Endothelial cell of umbilical vein (primary cell): ENCODE measurements at places on chromosomes 3 and 15.
A peak's percentile ranks its signal among the peaks of the same experiment; 100 is the strongest.

GRCh38 chr15:73941044-73941443 is 14.8 kb downstream of the LOXL1 start:
- DNase-seq: no peak

- DNase-seq: no peak
Observed at GRCh38 chr3:67809370-67809935, 155.0 kb upstream of the SUCLG2 start.

GRCh38 chr15:20386198-20386597 is 155.4 kb downstream of the GOLGA6L6 start:
- no peak for DNase-seq

- no peak for DNase-seq
Observed at GRCh38 chr3:13073326-13074005, at the start of gene IQSEC1. Gene IQSEC1 (minus strand): TSS chr3:13073429. CDS start chr3:13073014, 415 bp downstream.

- no peak for DNase-seq
Observed at GRCh38 chr3:74165211-74165610, 449.2 kb downstream of the CNTN3 start.

- DNase-seq: peak; percentile 96
Observed at GRCh38 chr3:128549283-128550112, 56.5 kb upstream of the GATA2 start.

GRCh38 chr3:82222401-82222800 is 461.0 kb upstream of the GBE1 start:
- DNase-seq: no peak

DNA sequence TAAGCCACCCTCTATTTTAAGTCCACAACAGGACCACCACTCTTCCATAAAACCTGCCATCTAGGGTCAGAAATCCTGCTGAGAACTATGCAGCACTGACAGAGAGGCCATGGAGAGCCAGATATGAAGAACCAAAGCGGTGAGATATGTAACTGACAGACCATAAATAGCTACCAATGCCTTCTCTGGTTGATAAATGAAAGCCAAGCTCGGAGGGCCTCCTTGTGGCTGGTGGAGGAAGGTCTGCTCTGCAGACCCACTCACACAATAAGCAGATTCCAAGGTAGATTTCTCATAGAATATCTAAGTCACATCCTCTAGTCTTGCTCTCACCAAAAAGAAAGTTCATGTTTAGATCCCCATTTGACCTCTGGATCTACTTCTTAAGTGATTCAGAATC is 38.9 kb downstream of the RYK start:
- DNase-seq: peak; percentile 75

GRCh38 chr3:9781978-9782603 is 10.2 kb downstream of the TADA3 start:
- no peak for DNase-seq

DNA sequence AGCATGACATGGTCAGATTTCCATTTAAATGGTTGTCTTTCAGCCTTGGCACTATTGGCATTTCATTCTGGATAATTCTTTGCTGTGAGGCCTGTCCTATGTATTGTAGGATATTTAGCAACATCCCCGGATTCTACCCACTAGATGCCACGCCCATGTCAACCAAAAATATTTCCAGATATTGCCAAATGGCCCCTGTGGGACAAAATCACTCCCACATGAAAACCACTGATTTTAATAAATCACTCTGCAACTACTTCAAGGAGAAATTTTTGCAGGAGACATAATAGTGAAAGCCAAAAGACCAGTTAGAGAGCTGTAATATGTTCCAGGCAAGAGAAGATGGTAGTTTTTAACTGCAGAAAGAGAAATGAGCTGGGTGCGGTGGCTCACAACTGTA is 55.9 kb upstream of the RARB start:
- no peak for DNase-seq

DNA sequence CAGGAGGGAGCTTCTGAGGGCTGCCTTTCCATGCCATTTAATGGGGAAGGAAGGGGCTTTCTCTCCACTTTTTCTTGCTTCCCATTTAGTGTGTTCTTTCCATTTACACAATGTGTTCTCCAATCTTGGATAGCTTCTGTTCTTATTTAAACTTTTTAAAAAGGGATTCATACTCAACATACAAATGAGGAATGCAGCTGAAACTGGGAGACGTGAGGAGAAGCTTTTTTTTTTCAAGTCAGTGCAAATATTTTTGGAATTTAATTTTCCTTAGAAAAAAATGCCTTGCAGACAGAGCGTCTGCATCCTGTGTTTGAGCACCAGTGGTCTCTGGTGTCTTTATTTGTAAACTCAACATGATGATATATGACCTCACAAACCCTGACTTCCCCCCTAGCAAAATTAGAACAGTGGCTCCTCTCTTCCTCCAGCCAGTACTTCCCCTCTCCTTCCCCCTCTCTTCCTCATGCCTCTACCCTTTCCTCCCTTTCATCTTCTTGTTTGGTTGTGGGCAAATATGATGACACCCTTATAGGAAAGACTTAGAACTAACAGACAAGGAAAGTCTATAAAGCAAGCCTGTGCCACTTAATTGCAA is 48.1 kb upstream of the PCSK6 start:
- DNase-seq: no peak

DNA sequence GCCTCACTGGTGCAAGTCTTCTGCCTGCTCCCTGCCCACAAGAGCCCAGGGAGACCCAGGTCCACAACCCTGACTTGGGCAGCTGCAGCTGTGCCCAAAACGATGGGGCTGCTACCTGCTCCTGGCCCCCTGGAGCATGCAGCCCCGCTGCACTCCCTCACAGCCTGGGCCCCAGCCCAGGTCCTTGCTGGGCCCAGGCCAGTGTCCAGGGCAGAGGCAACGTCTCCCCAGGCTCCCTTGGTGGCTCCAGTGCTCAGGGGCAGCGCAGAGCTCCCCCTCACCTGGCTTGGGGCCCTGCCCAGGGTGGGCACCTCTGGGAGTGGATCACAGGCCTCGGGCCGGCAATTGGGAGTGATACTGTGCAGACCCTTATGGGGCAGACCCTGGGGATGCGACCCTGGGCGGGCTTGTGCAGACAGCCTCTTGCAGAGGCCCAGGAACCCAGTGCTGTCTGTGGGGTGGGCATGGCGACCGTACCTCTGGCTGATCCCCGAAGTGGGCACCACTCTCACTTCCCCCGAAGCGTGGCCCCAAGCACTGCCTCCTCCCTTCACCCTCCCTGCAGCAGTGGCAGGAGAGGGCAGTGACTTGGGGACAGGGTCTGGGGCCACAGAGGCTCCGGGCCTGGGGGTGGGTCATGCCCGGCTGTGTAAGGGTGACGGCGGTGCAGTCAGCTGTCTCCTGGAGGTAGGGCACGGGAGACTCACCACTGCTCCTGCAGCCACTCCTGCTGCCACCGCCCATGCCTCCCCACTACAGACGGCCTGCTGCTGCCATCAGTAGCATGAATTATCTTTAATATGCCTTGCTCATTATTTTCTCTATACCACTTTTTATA is 255.9 kb downstream of the DOCK3 start:
- DNase-seq: no peak

GRCh38 chr15:68909601-68910100 is 20.7 kb upstream of the SPESP1 start:
- DNase-seq: no peak

GRCh38 chr15:91886878-91887277 is 33.4 kb downstream of the SLCO3A1 start:
- DNase-seq: no peak

- no peak for DNase-seq
Observed at GRCh38 chr15:73258271-73259108, 110.3 kb downstream of the HCN4 start.

DNA sequence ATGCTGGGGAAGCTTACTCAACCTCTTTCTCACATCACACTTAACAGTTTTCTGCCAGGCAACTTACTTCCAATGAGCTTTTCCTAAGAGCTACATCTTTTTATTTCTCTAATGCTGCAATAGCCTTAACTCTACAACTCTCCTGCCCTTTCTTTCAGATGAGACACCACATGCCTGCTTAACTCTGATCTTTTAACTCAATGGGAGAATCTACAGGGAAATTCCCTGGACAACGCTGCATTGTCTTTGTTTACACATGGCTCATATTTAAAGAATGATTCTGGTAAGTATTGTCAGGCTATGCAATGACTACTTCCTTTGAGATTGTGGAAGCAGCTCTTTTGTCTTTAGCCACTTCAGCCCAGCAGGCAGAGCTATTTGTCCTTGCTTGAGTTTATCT is 353.1 kb upstream of the BCHE start:
- DNase-seq: no peak

GRCh38 chr3:160009525-160009924 is 20.9 kb downstream of the IL12A start:
- no peak for DNase-seq

DNA sequence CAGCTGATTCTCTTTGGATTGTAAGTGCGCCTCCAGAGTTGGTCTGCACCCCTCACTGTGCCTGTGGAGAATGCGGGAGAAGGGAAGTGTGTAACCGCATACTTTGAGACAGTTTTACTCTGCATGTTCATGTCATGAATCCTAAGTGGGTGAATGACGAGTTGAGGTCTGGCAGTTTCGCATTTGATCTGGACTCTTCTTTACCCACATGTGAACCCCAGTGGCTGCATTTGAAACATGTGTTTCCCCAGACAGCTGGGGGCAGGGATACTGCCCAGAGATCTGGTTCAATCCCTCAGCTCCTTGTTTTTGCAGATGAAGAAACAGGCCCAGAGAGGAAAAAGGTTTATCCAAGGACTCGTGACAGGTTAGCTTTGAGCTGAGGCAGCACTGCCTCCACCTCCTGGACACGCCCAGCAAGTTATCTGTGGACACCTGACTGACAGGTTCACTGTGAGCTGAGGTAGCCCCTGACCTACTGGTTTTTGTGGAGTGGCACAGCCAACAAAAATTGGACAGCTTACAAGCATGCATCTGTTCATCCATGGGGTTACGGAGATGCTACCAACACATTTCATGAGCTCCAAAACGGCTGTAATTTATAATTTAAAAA is 207.3 kb downstream of the XXYLT1 start:
- no peak for DNase-seq

DNA sequence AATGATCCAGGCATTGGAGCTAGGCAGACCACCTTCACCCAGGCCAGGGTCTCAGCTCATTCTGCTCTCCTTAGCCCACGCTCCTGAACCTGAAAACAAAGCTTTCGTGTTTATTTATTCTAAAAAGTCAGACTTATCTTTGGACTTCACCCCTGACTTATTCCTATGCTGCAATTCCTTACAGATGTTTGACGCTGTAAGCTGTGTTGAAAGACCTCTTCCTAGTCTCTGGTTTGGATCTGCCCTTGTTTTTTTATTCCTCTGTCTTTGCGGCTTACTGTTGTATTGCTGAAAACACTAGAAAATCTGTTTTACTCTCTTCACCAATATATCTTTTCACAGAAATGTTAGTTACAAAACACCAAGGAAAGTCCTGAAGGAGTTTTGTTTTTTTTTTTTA is 40.5 kb upstream of the LDHAL6B start:
- DNase-seq: no peak
